Hepatocyte (in vitro differentiated cells): ENCODE measurements at places on chromosomes 11 and 22. TPM values are rescaled to one million over a fixed set of nuclear protein-coding genes. Genes with fewer than 3 reads are reported as not detected.

MRGPRX3 gene
- not detected in 2 replicates for total RNA-seq

CNTF gene
- total RNA-seq: 3.1 and 3.6 TPM in 2 replicates

PRG2 gene
- total RNA-seq: not detected in 2 replicates

TCN2 gene
- 26.2 and 28.8 TPM in 2 replicates for total RNA-seq

VWCE gene
- 6.7 and 7.8 TPM in 2 replicates for total RNA-seq

RCE1 gene
- total RNA-seq: 19.8 and 27.0 TPM in 2 replicates

C11orf16 gene
- 0.08 TPM in 1 of 2 replicates, not detected in the other for total RNA-seq

SLC22A6 gene
- not detected in 2 replicates for total RNA-seq

OR2AG2 gene
- 0.12 and 0.27 TPM in 2 replicates for total RNA-seq

GPR83 gene
- 0.08 TPM in 1 of 2 replicates, not detected in the other for total RNA-seq

EHD1 gene
- total RNA-seq: 44.8 and 52.4 TPM in 2 replicates

SERHL2 gene
- 1.3 and 4.1 TPM in 2 replicates for total RNA-seq

IL17REL gene
- not detected in 2 replicates for total RNA-seq

GPHA2 gene
- total RNA-seq: 2.0 TPM in 1 of 2 replicates, not detected in the other

UBQLNL gene
- 0.53 and 0.76 TPM in 2 replicates for total RNA-seq

IGLL1 gene
- not detected in 2 replicates for total RNA-seq

UPK3A gene
- 14.4 and 14.9 TPM in 2 replicates for total RNA-seq

KCNC1 gene
- 0.08 and 0.20 TPM in 2 replicates for total RNA-seq

TMEM121B gene
- total RNA-seq: 0.50 and 0.76 TPM in 2 replicates

P2RY2 gene
- total RNA-seq: 6.3 and 6.7 TPM in 2 replicates

OPCML gene
- total RNA-seq: 0.37 and 0.76 TPM in 2 replicates
